ENCODE measurements at places on chromosomes 1 and 21. TPM values are rescaled to one million over a fixed set of nuclear protein-coding genes. Genes with fewer than 3 reads are reported as not detected.

- no peak for DNase-seq
Measured at GRCh38 chr1:26727476-26727875, 31.7 kb downstream of the ARID1A start.

Gene KMO
- 1.1 TPM for total RNA-seq

Gene PRR9
- total RNA-seq, result not detected

GRCh38 chr1:228828151-228828550 lies 92.9 kb downstream of the RHOU start:
- no peak for DNase-seq

Gene TLR5
- 3.6 TPM for total RNA-seq

DNA sequence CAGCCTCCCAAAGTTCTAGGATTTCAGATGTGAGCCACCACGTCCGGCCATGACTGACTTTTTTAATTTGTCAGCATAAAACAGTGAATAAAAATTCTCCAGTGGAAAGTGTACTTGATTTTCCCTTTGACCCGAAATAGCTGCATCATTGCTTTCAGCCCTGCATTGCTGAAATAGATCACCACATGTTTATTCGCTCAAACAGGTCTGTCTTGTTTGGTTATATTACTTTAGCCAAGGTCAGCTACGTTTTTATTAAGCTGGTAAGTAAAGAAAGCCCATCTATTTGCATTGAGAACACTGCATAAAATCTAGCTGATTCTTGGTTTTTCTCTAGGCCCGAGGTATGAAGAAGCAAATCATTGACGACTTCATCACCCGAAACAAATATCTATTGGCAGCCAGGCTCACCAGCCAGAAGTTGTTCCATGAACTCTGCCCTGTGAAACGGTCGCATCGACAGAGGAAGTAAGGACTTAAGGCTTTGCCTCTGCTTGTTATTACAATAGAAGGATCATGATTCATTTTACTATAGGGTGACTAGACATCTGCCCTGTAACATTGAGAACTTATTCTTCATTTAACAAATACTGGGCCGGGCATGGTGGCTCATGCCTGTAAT lies 25.6 kb downstream of the AGMAT start:
- no peak for DNase-seq

GRCh38 chr1:68675336-68675735 lies 178.5 kb upstream of the DEPDC1 start:
- no peak for DNase-seq

Data from sigmoid colon (tissue), 7 donors.